ENCODE measurements at places on chromosomes 1 and 21.

DNA sequence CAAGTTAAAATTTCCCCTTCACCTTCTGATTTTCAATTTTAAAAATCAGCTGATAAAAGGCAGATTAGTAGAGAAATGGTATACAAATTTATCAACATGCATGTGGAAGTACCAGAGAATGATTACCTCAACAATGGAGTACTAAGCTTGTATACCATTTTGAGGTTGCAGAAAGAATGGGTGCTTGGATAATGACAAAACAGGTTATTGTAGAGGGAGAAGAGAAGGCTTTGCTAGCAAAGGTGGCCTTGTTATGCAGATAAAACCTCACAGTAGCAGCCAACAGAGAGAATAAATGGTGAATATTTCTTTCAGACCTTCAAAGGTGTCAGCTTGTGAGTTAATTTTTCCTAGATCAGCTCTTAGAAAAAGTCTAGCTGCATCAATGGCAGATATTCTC lies 1174.9 kb upstream of the ADGRL4 start:
- no peak for DNase-seq

GRCh38 chr1:34786521-34787325 lies 5.7 kb downstream of the GJB3 start:
- peak; percentile 86 for DNase-seq

GRCh38 chr1:46102769-46103476 lies 29.5 kb downstream of the PIK3R3 start:
- no peak for DNase-seq

DNA sequence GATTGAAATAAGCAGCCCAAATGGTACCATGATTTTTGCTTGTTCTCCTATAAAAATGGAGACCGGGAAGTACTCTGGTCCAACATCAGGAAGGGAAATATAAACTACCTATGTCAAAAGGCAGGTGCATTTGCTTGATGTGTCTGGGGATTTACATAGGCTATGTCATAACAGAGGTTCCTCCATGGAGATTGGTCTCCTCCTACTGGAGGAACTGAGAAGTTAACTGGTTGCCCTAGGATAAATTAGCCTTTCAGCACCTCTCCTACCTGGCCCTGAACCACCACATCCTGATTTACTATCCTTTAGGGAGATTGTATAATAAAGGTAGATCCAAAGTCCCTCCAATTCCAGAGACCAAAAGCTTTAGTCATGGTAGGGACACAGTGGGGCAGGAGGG lies 1109.3 kb upstream of the B3GALT2 start:
- peak; percentile 21 for DNase-seq

- no peak for DNase-seq
Observed at GRCh38 chr1:57887964-57888491, 464.2 kb upstream of the DAB1 start.

DNA sequence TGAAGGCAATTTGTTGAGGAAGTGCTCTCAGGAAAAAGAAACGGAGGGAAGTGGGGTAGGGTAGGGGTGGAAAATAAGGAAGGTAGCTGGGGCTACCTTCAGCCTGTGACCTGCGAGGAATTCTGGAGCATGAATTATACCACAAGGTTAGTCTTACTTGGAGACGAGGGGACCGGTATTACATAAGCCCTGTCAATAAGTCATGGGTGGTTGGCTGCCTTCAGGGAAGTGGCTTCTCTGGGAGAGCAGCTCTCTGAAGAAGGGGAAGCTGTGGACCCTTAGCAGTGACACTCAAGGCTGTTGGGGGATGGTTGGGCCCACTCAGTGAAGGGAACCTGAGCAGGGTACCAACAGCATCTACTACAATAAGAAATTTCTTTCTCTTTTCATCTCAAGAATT lies 111.3 kb downstream of the TNFSF18 start:
- no peak for DNase-seq

DNA sequence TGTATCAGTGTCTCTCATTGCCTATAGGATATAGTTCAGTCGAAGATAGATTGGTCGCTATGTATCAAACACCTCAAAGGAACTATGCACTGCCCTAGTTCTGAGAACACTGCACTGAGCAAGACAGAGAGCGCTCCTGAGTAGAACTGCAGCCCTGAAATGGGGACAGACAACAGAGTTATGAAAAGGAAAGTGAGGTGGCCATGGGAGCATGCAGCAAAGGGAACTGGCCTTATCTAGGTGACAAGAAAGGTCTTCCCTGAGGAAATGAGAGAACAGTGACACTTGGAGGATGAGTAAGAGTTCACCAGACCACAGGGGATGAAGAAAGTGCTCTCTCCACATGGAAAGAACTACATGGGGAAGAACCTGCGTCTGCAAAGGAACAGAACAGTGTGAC lies 7.5 kb upstream of the G0S2 start:
- no peak for DNase-seq

GRCh38 chr1:219991919-219992318 lies 54.4 kb downstream of the EPRS1 start:
- DNase-seq, result no peak

DNA sequence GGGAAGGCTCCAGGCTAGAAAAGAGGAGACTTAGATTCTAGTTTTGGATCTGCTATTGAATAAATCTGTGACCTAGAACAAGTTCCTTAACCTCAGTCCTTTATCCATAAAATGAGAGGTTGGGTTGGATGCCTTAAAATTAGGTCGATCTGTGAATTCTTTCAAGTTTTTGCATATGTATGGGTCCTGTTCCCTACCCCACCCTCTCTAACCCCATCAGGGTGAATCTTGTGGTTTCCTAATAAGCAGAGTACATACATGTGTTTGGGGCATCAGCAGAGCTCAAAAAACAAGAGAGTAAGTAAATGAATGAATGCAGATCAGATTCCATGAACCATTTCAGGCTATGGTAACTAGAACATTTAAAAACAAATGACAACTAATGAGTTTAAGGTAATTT lies 6.2 kb downstream of the SPRR4 start:
- no peak for DNase-seq

- DNase-seq, result no peak
Observed at GRCh38 chr1:228960705-228961104, 225.4 kb downstream of the RHOU start.

DNA sequence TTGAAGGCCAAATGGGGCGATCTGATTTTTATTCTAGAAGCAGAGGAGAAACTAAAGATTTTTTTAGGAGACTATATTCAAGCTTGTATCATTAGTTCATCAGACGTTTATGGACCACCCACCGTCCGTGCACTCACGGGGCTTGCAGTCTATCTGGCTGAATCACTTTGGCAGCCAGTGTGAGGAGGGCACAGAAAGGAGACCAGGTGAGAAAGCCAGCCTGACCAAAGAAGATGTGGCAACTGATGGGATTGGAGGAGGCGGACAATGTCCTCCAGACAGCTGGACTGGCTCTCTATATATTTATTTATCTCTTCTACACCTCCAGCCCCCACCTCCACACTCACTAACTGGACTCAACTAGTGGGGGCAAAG lies 822 bp upstream of the ELOVL1 start:
- DNase-seq, result no peak

DNA sequence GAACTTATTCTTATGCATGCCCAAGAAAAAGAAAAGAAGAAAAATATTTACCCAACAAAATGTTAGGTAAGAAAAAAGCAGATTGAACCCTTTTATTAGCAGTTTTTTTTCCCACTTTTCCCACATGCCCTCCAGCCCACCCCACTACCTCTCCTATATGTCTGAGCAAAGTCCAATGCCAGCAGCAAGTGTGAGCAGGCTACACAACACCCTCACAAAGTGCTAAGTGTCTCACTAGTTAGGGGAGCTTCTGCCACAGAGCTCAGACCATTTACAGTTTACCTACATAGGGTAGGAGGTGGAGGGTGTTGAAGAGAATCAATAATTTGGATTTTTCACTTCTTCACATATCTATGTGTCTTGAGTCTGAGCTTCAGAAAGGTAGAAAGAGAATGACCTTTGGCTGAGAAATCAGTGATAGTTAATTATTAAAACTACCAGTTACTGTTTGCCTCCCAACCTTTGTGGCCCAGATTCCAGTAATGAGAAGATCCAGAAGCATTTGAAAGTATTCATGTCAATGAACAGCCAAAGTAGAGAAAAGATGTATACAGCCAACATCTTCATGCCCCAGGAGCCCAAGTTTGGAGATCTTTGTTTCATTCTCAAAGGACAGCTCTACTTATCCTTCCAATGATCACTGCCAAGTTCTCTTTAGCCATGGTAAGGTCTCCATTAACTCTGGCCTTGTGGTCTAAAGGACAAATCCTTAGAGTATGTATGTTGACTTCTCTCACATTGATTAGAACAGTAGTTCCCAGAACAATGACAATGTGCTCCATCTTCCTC lies 26.2 kb downstream of the OR10J5 start:
- DNase-seq, result no peak

DNA sequence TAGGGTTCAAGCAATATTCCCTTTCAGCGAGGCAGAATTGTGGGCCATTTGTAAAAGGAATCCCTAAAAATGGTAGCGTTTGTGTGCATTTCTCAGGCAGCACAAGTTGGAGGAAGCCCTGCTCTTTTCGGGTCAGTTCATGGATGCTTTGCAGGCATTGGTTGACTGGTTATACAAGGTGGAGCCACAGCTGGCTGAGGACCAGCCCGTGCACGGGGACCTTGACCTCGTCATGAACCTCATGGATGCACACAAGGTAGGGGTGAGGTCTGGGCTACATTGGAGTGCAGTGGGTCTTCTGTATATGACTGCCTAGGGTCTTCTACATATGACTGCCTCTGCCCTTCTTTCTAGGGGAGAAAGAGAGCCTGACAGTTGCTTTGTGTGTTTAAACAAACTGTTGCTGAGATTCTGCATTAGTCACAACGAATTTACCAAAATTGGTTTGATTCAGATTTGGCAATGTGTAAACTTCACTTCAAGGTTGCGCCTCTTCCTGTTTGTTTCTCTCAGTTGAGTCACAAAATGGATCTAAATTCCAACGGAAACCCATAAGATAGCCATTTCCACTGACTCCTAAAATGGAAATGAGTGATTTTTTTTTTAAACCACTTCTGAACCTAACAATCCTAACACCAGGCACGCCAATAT lies 40.4 kb upstream of the BMP8A start:
- DNase-seq, result no peak

- no peak for DNase-seq
Observed at GRCh38 chr1:155064111-155064831, 731 bp downstream of the EFNA4 start.

All from NCI-H774 (cell line).